ENCODE measurements at places on chromosomes 13 and 19.

DNA sequence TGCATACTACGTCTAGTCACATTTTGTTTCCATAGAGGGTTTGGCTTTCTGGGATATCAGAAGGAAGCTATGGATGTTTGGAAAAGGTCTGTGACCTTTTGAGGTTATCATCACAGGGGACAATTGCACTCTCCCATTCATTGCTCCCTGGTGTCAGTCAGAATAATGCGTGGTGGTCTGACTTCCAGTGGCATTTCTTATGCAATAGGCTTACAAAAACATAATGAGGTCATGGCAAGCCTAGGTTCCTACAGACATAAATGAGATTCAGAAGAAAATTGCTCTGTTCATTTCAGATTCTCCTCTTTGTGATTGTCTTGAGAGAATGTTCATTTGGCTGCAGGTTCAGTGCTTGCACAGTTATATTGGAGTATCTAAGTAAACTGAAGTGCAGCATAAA is 54.6 kb downstream of the ARHGAP35 start:
- DNase-seq, result no peak

DNA sequence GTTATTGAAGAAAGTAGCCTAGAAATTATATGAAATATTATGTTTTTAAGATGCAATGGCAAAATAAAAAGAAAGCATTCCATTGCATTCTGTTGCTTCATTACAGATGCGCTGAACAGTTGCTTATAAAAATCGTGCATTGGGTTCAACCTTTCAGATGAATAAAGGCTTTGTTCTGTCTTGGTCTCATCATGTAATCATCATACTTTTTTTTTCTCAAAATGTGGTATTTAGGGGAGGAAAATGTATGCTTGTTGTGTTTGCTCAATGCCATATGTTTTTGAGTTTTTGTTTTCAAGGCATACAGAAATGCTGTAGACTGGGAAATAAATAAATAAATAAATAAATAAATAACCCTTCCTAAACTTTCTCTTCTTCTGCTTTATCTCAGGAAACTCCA is 1.1 kb upstream of the MBNL2 start:
- DNase-seq, result no peak

- DNase-seq, result no peak
Measured at GRCh38 chr19:46678110-46678732, 17.2 kb upstream of the DACT3 start.

- no peak for DNase-seq
Measured at GRCh38 chr13:33176526-33176925, 109.0 kb downstream of the STARD13 start.

DNA sequence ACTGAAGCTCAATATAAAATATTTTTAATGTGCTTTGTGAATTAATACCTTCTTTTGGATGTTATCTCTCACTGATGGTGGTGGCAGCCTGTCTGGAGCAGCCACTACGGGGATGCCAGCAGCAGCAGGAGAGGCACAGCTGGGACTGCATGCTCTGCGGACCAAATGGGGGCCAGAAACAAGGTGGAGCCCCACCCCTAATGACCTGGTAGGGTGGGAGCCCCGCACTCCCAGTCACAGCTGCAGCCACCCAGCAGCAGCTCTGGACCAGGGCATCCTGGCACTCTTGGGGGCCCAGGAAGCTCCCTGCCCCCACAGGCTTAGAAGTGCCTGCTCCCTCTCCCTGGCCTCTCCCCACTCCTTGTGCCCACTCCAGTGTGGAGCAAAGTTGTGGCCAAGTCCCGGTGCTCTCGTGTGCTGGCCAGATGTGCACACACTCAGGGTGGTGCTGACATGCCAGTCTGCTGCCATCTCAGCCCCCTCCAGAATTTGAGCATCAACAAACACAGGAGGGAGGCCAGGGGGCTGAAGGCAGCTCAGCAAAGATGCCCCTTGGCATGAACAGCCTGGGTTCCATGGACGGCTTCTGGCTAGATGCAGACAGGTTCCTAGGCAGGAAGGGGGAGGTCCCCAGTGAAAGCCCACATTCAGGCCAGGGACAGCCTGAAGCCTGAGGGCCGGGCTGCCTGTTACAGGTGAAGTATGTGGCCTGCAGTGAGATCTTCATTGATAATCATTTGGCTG is 696.7 kb upstream of the SLITRK5 start:
- DNase-seq, result no peak

- no peak for DNase-seq
Measured at GRCh38 chr13:71876648-71877255, 9.7 kb upstream of the DACH1 start.

- no peak for DNase-seq
Measured at GRCh38 chr13:91359631-91360030, 12.1 kb downstream of the MIR17HG start.

DNA sequence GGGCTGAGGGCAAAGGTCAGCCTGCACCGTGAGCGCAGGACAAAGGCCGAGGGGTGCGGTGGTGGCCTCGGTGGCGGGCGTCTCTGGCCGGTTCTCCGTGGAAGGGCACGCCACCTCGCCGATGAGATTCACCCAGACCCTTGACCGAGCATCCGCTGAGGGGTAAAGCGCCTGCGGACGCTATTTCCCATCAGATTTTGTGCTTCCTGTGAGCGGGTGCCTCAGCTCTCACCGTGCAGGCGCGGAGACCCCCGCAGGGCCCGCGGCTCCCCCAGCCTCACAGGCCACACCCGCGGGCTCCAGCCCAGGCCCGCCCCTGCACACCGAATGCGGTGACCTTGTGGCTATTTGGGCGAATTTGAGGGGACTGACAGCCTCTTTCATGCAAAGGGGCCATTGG is 348.0 kb downstream of the TEX29 start:
- no peak for DNase-seq

DNA sequence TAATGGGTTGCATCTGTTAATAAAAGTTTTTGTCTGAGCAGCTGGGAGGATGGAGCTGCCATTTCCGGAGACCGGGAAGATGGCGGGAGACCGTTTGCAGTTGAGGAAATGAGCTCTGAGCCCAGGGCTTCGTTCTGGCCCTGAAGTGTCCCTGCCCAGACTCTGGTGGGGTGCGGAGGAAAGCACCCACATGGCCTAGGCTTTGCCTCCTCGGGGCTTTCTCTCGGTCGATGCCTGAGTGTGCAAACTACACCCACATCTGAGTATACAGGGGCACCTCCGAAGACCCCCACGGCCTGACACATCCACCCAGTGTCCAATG is 15.6 kb upstream of the NANOS3 start:
- DNase-seq, result no peak

Measured in renal cortex interstitium (tissue), 15 donors.